Effector memory CD4-positive, alpha-beta T cell (primary cell): ENCODE measurements at places on chromosomes 4 and X.

DNA sequence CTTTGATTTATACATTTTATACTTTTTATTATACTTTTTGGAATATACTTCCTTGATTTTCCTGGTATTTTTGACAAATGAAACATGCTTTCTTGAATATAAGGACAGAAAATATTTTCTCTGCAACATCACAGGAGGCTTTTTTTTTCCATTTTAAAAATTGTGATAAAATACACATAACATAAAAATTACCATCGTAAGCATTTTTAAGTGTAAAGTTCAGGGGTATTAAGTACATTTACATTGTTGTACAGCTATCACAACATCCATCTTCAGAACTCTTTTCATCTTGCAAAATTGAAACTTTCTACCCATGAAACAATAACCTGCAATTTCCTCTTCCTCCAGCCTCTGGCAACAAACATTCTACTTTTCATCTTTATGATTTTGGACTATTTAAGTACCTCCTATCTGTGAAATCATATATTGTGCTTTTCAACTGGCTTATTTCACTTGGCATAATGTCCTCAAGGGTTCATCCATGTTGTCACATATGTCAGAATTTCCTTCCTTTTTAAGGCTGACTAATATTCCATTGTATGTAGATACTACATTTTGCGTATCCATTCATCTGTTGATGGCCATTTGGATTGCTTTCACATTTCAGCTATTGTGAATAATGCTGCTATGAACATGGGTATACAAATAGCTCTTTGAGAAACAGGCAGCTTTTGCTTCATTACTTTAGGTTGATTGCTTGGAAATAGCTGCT, 412.6 kb downstream of the RAPGEF2 start:
- no peak for DNase-seq

DNA sequence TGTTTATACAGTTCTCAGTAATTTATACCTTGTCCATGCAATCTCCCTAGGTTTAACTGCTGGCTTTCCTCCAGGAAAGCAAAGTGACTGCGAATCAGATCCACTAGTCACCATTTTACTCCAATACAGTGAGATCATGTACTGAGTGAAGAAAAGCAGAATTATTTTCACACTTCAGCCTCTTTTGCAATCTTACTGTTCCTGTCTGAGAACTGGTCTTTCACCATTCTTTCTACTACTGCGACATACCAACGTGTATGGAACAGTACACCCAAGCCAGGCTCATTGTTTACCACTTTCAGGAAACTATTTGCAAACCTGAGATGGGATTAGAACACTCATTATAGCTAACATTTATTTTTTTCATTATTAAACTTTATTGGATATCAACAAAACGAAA, 8.0 kb upstream of the MSL3 start:
- no peak for DNase-seq

DNA sequence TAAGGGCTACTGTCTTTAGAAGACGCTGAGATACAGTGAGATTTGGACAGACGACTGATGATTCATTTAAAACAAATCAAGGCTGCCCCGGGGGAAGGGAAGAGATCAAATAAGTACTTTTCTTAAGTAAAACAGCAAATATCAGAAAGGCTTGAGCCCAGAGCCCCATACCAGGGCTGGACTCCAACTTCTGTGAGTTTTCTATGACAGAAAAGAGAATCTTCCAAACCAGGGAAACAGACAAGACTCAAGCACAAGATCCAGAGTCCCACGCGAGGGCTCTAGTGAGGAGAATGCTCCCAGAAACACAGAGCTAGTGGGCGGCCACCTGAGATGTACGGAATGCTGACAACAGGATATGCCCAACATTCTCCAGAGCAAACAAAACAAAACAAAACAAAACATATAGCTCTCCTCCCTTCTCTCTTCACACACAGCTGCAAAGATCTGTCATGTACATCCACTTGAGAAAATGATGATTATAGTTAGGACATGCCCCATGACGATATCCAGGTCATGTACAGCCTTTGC, 13.1 kb downstream of the ACSL1 start:
- DNase-seq, result no peak

- DNase-seq, result no peak
These were observed 108.6 kb downstream of the APOOL start for GRCh38 chrX:85112293-85112692.

- DNase-seq, result no peak
These were observed 82.0 kb downstream of the IRF2 start for GRCh38 chr4:184392316-184392715.

DNA sequence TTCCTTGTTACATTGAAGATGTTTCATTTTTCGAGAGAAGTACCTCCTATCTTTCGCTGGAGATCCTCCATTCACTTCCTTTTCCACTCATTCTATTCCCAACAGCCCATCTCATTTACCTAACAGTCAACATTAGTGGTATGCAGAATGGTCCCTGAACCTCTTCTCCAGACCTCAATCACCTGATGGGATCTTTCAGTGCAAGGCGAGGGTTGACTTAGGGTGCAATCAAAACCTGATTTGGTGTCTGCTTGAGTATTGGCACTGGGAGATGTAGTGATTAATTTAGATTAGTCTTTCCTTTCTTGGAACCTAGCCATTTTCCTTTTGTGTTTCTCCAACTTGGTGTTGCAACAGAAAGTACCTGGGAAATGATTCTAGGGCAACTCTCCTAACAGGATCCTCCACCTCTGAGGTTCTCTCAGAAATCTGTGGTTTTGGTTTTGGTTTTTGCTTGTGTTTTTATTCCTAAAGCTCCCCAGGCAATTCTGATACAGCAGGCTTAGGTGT, 18.4 kb downstream of the DDX3X start:
- DNase-seq, result no peak

GRCh38 chr4:183201331-183201730, 102.3 kb downstream of the WWC2 start:
- no peak for DNase-seq

- no peak for DNase-seq
These were observed 35.9 kb downstream of the GPM6B start for GRCh38 chrX:13780868-13781427.

DNA sequence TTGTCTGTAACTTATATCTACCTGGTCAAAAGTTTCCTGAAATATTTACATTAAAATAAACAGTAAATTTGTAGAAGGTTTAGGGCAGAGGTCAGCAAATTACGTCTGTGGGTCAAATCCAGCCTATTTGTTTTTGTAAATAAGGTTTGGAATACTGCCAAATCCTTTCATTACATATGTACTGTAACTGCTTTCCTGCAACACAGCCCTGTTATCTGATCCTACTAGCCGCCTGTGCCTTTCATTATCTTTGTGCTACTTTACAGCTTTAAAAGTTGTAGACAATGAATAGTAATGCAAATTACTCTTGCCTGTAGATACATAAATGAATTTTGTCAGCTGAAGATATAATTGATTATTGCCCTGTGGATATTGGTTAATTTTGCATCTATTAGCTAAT, 369.6 kb upstream of the SLC7A11 start:
- DNase-seq, result no peak

DNA sequence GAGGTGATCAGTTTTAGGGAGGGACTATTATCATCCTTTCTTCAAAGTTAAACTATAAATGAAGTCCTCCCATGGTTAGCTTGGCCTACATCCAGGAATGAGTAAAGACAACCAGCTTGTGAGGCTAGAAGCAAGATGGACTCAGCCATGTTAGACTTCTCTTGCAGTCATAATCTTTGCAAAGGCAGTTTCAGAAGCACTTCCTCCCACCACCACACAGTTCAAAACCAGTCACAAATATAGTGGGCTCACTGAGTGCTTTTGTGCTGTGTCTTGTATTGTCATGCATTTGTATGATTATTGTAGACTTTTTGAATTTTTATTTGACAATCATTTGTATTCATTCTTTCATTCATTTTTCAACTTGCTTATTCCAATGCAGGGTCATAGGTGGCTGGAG, 204.5 kb downstream of the ZNF674 start:
- no peak for DNase-seq

DNA sequence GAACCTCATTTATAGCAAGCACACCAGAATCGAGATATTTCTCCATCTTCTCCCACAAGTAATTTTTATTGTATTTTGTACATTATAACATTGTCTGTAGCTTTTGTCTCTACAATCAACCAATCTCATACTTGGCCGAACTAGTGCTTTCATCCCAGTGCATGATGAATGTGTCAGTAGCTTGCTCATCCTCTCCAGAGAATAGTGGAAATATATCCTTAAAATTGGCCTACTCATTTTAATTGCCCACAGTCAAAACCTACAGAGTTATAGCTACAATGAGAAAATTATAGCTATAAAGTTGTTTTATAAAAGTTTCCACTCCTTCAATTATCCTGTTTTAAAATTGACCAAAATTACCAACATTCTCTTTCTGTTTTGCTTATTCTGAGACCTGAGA, 103.8 kb downstream of the MAPK10 start:
- DNase-seq, result no peak

DNA sequence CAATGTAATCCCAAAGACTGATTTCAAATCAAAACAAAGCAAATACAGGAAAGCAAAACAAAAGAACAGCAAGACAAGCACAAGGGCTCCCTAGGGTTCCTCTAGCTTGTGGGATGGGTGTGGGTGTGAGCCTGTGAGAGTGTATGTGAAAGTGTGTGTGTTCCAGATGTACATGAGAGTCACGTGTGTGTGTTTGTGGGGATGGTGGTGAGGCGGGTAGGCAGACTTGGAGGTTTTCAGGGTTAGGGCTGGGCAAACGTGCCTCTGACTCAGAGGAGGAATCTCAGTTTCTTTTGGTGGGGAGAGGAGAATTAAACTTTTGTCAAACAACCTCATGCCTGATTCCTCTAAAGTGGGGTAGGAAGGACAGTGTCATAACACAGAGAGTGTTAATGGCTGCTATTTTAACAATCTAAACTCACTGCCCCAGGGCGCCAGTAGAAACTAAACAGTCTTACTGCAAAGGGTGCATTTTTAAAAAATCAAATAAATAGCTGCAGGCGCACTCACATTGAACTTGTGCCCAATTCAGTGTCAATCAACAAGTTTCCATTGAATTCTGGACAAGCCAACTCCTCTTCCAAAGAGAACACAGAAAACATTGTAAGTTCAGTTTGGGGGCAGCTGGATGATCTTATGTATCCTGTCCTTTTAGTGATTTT, 51.8 kb downstream of the CHRDL1 start:
- no peak for DNase-seq

- no peak for DNase-seq
These were observed 212.0 kb upstream of the ARSJ start for GRCh38 chr4:114191496-114191895.
